ENCODE measurements at places on chromosomes 3 and 15.
A peak's percentile ranks its signal among the peaks of the same experiment; 100 is the strongest.

GRCh38 chr3:3196148-3196861 is 16.8 kb upstream of the CRBN start:
- no peak for DNase-seq

GRCh38 chr15:29530966-29531365 is 261.3 kb upstream of the NSMCE3 start:
- DNase-seq: no peak

- no peak for DNase-seq
Observed at GRCh38 chr3:184306341-184306972, 7.4 kb downstream of the PSMD2 start.

- no peak for DNase-seq
Observed at GRCh38 chr3:161649900-161650484, 153.4 kb downstream of the OTOL1 start.

DNA sequence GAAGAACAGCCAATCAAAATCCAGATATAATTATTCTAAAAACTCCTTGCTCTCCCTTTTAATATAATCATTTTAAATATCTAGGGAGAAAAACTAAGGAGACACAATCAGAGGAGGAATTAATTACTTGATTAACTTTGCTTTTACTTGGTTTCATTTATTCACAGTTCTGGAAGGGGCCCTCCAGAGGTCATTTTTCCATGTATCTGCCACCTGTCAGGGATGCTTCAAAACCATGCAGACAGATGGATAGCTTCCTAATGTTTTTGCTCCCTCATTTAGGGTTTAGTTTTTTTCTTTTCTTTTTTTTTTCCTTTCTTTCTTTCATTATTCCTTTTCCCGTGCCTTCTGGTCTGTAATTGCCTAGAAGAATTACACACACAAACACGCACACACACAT is 438.1 kb upstream of the ARPP21 start:
- DNase-seq: no peak

- DNase-seq: no peak
Observed at GRCh38 chr3:82676356-82677026, 915.0 kb upstream of the GBE1 start.

GRCh38 chr3:54957711-54958110 is 29.9 kb upstream of the LRTM1 start:
- no peak for DNase-seq

DNA sequence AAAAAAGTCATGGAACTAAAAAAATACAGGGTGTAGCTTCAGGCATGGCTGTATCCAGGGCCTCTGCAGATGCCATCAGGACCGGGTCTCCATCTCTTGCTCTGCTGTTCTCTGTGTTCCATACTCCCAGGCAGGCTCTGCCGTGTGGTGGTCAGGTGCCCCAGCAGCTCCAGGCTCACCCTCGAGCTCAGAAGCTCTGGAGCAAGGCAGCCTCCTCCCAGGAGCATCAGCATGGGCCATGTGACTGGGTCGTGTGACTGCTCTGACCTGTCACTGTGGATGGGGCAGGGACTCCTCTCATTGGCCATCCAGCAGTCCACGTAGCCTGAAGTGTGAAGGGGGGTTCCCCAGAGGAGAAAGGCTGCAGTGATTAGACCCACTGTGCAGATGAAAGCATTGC is 8.5 kb downstream of the FBLN2 start:
- no peak for DNase-seq

- DNase-seq: no peak
Observed at GRCh38 chr15:41483115-41483514, 10.6 kb upstream of the ITPKA start.

GRCh38 chr15:78260489-78260888 is 3.9 kb upstream of the DNAJA4 start:
- DNase-seq: no peak

- no peak for DNase-seq
Observed at GRCh38 chr15:49855917-49856637, 235.2 kb downstream of the DTWD1 start.

- no peak for DNase-seq
Observed at GRCh38 chr3:129491794-129492193, 36.6 kb upstream of the RHO start.

DNA sequence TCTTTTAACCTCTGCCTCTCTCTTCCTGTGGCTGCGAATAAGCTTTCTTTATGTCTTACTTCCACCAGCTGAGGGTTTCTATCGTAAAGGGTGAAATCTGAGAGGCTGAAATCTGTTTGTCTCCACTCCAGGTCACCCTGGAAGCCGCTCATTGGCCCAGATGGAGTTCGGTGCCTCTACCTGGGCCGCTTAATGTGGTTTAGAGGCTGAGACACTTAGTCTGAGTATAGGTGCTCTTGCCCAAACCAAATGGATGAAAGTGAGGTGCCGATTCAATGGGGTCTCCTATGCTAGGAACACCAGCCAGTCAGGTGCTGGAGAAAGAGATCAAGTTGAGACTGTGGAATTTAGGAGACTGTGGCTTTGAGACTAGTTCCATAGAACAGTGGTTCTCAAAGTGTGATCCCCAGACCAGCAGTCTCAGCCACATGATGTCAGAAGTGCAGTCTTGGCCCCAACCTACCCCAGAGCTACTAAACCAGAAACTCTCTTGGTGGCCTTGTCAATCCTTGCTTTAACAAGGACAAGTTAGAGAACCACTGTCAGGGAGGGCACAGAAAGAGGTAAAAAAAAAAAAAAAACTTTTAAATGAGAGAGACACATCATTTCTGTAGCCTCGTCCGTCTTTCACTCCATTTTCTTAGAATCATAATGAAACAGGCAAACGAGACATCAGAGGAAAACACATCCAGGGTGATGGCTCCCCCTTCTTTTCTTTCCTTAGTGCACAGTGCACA is 54.9 kb upstream of the CCR2 start:
- no peak for DNase-seq

DNA sequence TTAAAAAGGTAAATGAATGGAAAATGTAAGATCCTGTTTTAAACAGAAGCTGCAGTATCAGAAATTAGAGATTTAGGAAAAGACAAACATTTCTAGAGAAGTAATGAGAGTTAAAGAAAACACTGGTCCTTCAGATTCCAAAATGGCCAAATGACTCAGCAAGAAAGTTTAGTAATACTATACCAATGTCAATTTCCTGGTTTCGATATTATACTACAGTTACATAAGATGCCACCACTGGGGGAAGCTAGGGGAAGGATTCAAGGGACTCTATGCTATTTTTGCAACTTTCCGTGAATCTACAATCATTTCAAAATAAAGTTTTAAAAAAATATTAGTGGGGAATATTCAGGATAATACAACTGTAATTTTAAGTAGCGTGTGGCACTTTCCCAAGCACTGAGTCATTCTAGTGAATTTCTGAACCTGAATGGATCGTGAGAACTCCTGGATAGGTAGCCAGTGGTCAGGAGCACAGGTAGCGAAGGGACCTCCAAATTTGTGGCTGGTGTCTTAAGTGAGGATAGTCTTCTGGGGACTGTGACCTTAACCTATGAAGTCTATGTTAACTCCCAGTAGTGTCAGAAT is 37.6 kb downstream of the TMCC1 start:
- no peak for DNase-seq

GRCh38 chr15:79322306-79322705 is 11.4 kb downstream of the TMED3 start:
- no peak for DNase-seq

- DNase-seq: no peak
Observed at GRCh38 chr3:33184863-33185262, 33.7 kb downstream of the SUSD5 start.

DNA sequence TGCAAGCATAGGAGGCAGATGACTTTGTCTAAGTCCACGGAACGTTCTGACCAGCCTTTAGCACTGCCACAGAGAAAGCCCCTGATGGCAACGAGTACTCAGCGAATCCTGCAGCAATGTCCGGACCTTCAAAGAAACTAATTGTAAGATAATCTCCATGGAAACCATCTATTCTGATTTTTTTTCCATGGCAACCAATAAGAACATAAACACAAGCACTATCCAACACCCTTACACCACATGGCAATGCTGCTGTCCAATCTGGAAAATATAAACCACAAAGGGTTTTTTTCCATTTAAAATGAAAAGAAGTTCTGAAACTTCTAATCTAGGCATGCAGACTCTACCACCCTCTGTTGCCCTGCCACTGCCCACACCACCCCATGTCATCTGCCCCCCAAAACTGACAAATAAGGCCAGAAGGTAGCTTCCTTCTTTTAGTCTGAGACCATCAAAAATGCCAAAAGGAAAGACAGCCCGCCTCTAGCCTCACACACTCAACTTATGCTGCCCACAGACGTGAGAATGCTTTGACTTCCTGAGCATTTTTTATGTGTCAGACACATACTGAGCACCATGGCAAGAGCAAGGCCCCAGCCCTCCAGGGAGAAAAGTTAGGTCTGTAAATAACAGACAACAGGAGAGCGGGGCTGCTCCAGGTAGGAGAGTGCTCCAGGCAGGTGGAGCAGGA is 44.5 kb downstream of the POC1A start:
- no peak for DNase-seq

DNA sequence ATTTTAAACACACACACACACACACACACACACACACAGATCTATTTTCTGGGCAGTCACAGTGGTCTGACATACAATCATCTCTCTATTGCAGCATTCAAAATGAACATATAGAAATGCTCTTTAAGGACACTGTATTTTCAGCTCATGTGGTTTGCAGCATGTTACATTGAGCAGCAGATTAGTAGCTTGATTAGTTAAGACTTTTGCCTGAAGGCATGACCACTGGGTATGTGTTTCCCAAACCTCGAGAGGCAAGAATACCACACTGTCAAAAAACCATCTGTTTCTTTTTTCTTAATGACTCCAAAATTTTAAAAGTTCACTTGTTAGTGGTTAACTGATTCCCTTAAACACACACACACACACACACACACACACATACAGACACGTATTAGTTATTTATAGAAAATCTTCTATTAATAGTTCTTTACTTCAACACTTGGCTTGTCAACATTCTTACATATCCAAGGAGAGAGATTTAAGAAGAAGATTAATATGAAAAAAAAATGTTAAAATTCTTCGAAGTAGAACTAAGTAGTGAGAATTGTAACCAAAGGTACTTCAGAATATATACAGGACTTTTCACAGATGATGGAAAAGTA is 518.2 kb downstream of the CADM2 start:
- DNase-seq: no peak

- DNase-seq: no peak
Observed at GRCh38 chr3:34419801-34420200, 621.4 kb downstream of the PDCD6IP start.

GRCh38 chr3:100033903-100034471 is 80.3 kb downstream of the FILIP1L start:
- no peak for DNase-seq

DNA sequence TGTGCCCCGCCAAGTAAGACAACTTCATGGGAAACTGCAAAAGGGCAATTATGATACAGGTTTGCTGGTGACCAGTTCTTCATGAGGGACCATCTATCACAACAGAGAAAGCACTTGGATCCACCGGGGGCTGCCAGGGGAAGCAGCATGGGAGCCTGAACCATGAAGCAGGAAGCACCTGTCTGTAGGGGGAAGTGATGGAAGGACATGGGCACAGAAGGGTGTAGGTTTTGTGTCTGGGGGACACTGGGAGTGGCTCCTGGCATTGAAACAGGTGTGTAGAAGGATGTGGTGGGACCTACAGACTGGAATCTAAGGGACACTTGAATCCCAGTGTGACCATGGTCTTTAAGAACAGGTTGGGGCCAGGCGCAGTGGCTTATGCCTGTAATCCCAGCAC is 22.6 kb downstream of the MKRN2 start:
- no peak for DNase-seq

- no peak for DNase-seq
Observed at GRCh38 chr3:172125963-172126457, 86.6 kb downstream of the FNDC3B start.

DNA sequence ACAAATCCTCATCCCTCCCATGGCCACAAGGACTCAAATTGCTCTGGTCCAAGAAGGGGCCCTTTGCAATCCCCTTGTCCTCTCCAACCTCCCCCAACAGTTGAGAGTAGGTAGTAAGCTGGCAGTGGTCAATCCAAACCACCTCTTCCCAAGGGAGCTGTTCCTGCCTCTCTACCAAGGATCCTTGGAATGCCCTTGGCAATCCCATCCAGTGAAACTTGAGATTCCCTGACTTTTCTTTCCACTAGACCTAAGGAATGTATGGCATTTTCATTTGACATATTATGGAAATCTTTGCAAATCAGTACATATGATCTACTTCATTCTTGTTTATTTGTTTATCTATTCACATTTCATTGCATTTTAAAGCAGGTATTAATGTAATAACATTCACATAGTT is 4.8 kb upstream of the RBP2 start:
- no peak for DNase-seq

DNA sequence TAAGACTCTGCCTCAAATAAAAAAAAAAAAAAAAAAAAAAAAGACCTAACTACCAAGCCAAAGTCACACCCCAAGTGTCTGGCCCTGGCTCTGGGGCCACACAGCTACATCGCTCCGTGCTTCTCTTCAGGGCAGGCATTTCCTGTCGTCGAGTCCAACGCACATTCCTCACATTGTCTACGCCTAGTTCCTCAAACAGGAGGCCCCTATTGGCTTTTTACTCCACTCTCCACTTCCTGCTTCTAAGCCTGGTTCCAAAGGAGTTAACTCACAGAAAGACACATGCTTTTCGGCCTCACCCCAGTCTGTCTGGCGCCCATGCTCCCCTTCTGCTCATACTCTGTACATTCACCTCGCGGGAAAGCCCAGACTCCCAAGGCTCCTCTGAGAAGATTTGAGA is 28.8 kb downstream of the KNG1 start:
- no peak for DNase-seq

DNA sequence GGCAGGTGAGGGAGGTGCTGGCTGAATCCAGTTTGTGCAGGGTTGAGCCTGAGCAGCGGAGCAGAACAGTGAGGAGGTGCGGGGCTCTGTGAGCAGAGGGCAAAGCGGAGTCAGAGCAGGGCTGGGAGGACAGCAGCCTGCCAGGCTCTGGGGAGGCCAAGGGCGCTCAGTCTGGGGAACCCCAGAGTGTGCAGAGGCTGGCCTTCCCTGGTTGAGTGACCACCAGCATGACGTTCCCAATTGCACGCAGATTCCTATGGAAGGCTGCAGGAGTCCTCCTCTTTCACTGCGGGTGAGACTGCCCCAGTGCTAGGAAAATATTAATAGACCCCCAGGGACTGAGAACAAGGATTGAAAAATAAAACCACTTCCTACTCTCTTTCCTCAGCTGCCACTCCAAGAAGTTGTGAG is 13.2 kb downstream of the MRAS start:
- no peak for DNase-seq

DNA sequence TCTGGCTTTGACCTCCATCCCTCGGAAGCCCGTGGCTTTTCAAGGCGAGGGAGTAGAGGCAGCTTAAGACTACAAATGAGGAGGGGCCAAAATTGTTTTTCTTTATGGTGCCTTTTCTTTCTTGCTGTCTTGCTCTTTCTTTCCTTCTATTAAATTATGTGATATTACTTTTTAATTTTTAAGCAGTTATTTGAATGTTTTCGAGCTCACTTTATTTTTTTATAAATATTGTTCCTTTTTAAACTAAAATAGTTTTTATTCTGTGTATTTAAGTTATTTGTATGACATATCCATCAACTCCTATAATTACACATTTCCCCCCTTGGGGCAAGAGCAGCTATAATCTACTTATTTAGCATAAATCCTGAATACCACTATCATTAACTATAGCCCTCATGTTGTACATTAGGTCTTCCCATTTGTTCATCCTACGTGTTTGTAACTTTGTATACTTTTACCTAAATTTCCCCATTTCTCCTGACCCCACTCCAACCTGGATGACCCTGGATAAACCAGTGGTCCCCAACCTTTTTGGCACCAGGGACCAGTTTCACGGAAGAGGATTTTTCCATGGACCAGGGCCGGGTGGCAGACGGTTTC is 622 bp upstream of the PLSCR1 start:
- DNase-seq: no peak

GRCh38 chr3:51538459-51539290 is at the start of gene RAD54L2:
TSS of gene RAD54L2 (plus strand) at chr3:51538719. CDS start at chr3:51590421, 51,702 bp downstream.
- DNase-seq: peak; percentile 67
